ENCODE measurements at places on chromosomes 3 and 15. TPM values are rescaled to one million over a fixed set of nuclear protein-coding genes. Genes with fewer than 3 reads are reported as not detected.

DNA sequence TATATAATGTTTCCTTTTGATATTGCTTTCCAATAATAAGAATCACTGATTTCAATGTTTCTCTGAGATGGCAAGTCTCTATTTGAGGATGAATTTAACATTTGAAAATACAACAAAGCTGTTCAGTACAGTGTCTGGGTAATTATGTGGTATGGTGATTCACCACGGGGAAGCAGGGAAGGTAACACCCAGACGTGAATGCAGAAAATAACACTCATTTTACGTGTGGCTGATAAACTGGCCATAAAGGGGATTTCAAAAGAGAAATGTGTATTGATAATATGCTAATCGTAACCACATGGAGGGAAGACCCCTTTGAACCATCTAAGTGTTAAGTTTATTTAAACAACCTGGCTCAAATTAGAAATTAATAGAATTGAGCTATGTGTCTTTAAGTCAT lies 344.6 kb downstream of the GRM7 start:
- H3K27ac ChIP-seq: no peak overlapping the region
- H3K4me3 ChIP-seq: no peak overlapping the region
- H3K27me3 ChIP-seq: no peaks in the 10 kb centered on the region
- DNase-seq: no peak

GPR62 gene
- total RNA-seq: not detected

NME9 gene
- 11.4 TPM for total RNA-seq

DNA sequence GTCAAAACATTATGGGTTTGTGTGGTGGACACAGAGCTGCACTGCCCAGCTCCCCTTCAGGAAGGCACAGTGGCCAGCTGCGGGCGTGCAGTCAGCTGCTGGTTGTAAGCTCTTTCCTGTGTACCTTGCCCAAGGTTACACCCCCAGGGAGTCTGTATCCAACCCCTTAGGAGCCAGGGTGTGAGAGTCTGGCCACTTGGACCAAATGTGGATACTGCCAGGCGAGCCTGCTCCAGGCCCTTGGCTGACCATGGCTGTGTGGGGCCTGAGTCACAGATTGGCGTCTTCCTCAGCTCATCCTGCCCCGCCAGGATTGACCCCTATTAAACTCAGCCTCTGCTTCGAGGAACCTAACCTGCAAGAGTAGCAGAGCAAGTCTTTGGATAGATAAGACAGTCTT lies 56.9 kb downstream of the ABHD5 start:
- H3K36me3 ChIP-seq: no peaks in the 10 kb centered on the region
- H3K4me3 ChIP-seq: no peak overlapping the region
- DNase-seq: no peak
- no peaks in the 10 kb centered on the region for H3K27me3 ChIP-seq
- peaks cover 7% of the 10 kb centered on the region for H3K4me1 ChIP-seq

- no peaks in the 10 kb centered on the region for H3K27me3 ChIP-seq
- no peaks in the 10 kb centered on the region for H3K36me3 ChIP-seq
- no peak for DNase-seq
- H3K27ac ChIP-seq: no peak overlapping the region
- peaks cover 26% of the 10 kb centered on the region for H3K4me1 ChIP-seq
Measured at GRCh38 chr15:101246391-101246790, 5.5 kb downstream of the CHSY1 start.

CACNA2D3 gene
- 1.1 TPM for total RNA-seq

DNA sequence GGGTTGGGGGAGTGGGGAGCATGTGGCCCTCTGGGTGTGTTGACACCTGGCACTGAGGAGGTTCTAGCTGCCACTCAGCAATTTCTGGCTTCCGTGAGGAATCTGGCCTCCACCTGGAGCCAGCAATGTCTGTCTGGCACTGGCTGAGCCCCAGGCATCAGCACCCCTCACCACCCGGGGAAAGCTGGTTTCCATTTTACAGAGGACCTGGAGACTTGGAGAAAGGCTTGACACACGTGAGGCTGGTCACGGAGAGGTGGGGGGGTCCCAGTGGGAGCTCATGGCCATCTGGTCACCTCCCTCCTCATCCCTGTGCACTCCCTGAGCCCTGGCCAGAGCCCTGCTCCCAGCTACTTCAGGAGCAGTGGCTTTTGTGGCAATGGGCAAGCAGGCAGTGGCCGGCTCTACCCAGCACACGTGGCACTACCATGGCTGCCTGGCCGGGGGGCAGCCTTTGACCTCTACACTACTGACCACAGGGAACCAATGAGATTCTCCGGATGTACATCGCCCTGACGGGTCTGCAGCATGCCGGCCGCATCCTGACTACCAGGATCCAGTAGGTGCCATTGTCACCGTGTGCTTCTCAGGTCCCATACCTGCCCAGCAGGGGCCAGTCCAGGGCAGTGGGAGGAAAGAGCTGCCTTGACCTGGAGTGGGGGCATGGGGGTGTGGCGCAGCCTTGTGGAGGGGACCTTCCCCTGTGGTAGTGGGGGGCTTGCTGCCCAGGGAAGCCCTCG lies 28.5 kb downstream of the ACAD9 start:
- H3K4me3 ChIP-seq: no peak overlapping the region
- H3K36me3 ChIP-seq: peaks cover 40% of the 10 kb centered on the region
- no peak overlapping the region for H3K27ac ChIP-seq
- no peak for DNase-seq
- H3K4me1 ChIP-seq: no peaks in the 10 kb centered on the region

DNA sequence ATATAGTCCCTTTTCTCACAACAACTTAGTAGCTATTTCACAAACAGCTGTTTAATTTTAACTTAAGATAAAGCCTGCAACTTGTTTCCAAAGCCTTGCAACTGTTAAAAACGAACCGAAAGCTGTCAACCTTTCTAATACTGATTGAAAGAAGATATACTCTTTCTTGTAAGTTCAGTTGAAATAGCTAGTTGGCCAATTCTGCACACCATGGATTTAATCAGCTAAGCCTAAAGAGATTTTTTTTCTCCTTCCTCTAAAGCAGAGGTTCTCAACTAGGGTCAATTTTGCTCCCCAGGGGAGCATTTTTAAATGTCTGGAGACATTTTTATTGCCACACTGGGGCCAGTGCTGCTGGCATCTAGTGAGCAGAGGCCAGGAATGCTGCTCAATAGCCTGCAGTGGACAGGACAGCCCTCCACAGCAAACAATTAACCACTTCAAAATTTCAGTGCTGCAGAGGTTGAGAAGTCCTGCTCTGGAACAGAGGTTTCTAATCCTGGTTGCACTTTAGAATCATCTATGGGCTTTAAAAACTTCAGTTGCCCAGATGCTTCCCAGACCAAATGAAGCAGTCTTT lies 26.2 kb downstream of the MINDY4B start:
- H3K36me3 ChIP-seq: no peaks in the 10 kb centered on the region
- DNase-seq: no peak
- H3K4me3 ChIP-seq: no peak overlapping the region

DNA sequence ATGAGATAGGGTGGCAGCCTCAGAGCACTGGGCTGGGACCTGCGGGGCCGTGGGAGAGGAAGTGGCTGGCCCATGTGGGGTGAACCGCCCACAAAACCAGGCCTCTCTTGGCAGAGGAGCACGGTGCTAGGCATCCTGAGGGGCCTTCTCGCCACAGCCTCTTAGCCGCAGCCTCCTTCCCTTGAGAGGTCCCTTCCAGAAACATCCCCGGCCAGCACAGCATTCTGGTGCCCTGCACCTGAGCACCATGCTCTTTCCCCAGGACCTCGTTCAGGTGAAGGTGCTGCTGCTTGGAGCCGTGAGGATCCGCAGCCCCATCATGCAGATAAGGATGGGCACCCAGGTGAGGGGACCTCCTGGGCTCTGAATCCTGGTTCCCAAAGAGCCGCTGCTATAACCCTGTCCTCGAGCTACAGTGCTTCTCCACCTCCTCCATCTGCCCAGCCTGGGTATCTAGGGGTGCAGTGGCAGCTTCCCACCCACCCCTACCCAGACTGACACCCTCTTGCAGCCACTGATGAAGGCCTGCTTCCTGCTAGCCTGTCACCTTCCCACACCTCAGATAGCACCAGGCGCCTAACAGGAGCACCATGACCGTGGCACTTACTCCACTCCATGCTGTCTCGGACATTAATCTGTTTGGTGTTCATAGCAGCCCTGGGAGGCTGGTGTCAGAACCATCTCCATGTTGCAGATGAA lies 11.2 kb upstream of the TXNRD3 start:
- no peak overlapping the region for H3K4me3 ChIP-seq
- no peaks in the 10 kb centered on the region for H3K36me3 ChIP-seq
- no peaks in the 10 kb centered on the region for H3K4me1 ChIP-seq
- peaks cover 4% of the 10 kb centered on the region for H3K27me3 ChIP-seq

DNA sequence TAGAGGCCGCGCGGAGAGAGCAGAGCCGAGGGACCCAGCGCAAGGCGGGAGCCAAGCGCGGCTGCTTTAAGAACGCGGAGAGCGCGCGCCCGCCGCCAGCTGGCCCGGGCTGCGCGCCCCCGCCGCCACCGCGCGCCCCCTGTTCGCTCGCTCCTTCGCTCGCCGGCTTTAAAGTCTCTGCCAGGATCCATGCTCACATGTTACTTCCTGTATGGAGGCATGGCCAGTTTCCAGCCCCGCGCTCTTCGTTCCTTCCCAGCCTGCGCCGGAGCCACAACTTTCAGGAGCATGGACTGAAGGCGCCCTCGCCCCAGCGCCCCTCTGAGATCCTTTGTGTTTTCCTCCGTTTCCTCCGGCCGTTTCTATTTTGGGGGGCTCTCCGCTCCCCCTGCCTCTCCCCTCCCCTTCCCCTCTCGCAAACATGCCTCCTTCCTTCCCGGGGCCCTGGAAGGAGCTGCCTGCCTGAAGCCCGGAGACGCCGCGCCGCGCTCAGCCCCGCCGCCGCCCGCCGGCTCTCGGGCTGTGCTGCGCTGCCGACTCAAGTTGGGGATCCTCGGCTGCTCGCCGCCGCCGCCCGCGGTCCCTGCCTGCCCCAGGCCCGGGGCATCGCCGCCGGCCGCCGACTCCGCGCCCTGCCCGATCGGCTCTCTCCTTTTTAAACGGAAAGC lies at the start of gene PTPRG:
Gene PTPRG (plus strand): TSS at position 198 of the 668 bp plus-strand sequence. CDS start 717 bp downstream, outside the sequence.
- no peaks in the 10 kb centered on the region for H3K4me1 ChIP-seq
- peak within 1 kb of the TSS; percentile 66 for H3K4me3 ChIP-seq
- DNase-seq: peak; percentile 99

- no peaks in the 10 kb centered on the region for H3K36me3 ChIP-seq
- no peaks in the 10 kb centered on the region for H3K4me1 ChIP-seq
- DNase-seq: peak; percentile 52
- no peaks in the 10 kb centered on the region for H3K27me3 ChIP-seq
- no peak overlapping the region for H3K27ac ChIP-seq
- H3K4me3 ChIP-seq: no peak overlapping the region
Measured at GRCh38 chr3:23685541-23686258, 120.1 kb upstream of the UBE2E1 start.

DNA sequence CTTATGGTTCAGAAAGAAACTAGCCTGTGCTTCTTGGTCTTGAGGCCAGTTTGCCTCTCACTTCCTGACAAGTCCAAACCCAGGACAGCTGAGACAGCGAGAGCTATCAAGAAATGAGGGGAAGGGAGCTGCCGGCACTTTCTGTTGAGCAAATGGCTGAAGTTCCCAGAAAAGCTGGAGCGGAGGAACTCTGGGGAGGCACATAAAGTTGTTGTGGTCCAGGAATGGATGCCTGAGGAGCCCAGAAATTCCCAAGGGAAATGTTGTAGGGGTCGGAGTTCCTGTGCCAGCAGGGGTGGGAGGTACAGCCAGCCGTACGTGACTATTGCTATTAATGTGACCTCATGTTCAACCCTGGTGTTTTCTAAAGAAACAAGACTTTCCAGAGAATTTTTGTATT lies 98.8 kb upstream of the TNFAIP8L3 start:
- H3K36me3 ChIP-seq: no peaks in the 10 kb centered on the region
- no peaks in the 10 kb centered on the region for H3K27me3 ChIP-seq
- no peak overlapping the region for H3K4me3 ChIP-seq
- no peaks in the 10 kb centered on the region for H3K4me1 ChIP-seq

- H3K27ac ChIP-seq: peak overlapping the region; percentile 79
- peaks cover 9% of the 10 kb centered on the region for H3K4me1 ChIP-seq
- no peak overlapping the region for H3K4me3 ChIP-seq
- DNase-seq: no peak
Measured at GRCh38 chr3:38646062-38646461, 3.4 kb downstream of the SCN5A start.

Measured in lung (tissue), 17 donors.